ENCODE measurements at places on chromosomes 13 and 19.

- no peak for DNase-seq
Observed at GRCh38 chr13:44151474-44151873, 222.2 kb upstream of the SERP2 start.

DNA sequence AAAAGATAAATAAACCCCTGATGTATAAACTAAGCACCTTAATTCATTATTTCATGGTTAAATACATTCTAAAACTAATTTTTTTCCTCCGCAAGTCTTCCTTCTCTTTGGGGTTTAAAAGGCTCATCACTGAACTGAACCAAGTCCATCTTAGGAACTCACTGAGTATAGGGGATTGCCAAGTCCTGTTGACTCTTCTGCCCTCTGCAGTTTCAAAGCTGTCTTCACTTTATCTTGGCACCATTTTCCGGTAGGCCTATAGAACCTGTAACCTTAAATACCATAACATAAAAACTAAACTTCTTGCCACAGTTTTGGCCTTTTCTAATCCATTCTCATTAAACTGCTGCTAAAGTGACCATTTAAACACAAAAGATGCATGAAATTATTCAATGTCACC lies 66.5 kb upstream of the USPL1 start:
- DNase-seq = no peak

GRCh38 chr13:72970956-72971355 lies 87.8 kb upstream of the KLF5 start:
- no peak for DNase-seq

- DNase-seq = no peak
Observed at GRCh38 chr13:52179925-52180324, 20.5 kb upstream of the NEK3 start.

GRCh38 chr19:33375156-33375836 lies 1.8 kb downstream of the CEBPG start:
- DNase-seq = no peak

DNA sequence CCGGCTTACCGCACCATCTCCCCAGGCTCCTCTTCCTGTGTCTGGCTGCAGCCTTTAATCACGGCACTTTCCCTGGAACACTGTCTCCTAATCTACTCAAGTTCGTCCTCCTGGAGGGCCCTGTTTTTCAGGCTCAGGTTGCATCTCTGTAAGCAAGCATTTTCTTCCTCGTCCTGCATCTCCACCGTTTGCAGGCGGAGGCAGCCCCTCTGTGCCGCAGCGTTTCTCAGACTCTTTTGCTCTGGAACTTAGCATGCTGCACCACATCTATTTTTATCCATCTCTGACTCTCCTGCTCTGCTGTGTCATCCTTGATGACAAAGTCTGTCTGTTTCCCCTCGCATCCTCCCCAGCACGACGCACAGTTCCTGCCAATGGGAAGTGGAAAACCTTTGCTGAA lies 117.5 kb downstream of the ATP8A2 start:
- DNase-seq = no peak

DNA sequence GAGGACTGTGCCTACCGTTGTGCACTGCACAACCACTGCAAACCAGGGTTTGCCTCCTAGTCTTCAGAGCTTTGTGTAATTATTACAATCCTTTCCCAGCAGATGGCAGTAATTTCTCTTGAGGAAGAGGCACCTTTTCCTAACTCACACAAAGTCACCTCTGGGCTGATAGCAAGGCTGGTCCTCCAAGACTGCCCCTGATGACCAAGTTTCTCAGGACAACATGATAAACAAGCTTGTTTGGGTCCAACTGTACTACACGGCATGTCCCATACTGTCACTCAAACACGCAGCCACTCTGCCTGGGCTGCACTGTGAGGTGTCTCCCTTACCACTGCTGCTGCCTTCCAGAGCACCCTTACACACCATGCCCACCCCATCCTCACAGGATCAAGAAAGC lies 39.3 kb downstream of the RFXAP start:
- no peak for DNase-seq

DNA sequence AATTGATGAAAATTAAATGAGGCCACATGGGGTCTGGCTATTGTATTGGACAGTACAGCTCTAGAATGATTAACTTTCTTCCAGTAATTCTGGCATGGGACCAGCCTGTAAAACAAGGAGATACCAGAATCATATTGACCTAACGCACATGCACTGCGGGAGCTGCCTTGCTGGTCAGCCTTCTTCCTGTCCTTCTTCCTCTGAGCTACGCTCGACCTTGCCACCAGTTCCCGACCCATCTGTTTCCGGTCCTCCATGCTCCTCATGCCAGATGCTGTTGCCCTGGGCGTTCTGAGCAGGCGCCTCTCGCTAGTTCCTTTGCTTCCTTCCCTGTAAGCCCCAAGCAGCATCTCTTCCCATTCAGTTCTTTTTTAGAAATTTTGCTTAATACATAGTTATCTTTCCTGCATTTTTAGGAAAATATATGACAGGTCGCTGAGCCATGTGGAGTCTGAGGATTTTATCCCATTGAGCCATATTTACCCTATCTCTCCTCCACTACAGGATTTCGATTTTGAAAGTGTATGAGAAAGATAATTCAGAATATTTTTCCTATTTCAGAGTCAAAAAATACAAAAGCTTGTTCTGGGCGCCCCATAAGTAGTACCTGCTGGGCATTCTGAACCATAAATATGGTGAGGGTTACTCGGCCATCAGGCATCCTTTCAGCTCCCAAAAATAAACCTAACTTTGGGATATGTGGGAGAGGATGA lies 38.6 kb downstream of the TNFRSF19 start:
- no peak for DNase-seq

DNA sequence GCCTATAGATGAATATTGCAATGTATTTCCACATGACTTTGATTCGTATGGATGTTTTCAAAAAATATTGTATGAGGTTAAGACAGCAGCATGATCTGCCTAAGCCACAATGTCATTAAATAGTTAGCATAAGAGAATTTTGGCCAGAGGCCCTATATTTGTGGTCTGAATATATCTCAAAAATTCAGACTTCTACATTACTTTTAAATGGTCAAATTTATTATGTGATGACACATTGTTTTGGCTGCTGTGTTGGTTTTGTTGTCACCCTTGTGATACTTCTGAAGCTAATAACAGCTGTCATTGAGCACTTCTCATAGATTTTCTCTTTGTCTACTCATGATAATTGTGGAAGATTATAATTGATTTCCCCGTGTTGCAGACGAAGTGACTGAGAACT lies 288.2 kb downstream of the MYO16 start:
- DNase-seq = no peak

- no peak for DNase-seq
Observed at GRCh38 chr13:33353210-33353609, 67.7 kb upstream of the STARD13 start.

DNA sequence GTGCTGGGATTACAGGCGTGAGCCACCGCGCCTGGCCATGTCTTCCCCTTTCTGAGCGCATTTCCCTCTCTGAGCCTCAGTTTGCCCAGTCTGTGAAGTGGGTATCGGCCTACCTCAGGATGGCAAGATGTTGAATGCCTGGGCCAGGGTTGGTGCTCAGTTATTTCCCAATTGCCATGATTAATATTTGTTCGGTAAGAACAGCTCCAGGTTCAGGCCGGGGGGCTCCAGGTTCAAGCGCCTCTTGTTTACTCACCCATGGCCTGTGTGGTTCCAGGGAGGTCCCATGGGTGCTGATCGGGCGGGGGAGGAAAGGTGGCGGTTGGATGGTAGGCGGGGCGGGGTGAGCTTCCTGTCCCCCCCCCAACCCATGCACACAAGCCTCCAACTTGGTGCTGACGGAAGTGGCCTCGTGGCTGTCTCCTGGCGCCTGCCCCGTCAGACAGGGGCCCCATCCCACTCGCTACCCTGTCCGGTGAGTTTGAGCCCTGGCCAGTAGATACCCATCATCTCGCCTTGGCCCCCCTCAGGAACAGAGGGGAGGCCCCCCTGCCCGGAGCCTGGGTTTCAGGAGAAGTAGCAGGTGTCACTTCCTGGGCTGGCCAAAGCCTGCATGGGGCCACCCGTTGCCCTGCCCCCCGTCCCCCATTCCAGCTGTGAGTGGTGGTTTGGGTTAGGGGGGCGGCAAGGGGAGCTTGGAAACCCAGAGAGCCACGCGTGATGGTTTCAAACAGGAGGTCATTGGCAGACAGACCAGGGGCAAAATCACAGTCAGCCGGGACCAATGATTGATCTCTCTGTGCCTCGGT lies at the start of gene FCHO1:
TSS of gene FCHO1 (plus strand) at position 375 of the 809 bp plus-strand sequence. CDS start 3,688 bp downstream, outside the sequence.
- DNase-seq = peak; percentile 76

DNA sequence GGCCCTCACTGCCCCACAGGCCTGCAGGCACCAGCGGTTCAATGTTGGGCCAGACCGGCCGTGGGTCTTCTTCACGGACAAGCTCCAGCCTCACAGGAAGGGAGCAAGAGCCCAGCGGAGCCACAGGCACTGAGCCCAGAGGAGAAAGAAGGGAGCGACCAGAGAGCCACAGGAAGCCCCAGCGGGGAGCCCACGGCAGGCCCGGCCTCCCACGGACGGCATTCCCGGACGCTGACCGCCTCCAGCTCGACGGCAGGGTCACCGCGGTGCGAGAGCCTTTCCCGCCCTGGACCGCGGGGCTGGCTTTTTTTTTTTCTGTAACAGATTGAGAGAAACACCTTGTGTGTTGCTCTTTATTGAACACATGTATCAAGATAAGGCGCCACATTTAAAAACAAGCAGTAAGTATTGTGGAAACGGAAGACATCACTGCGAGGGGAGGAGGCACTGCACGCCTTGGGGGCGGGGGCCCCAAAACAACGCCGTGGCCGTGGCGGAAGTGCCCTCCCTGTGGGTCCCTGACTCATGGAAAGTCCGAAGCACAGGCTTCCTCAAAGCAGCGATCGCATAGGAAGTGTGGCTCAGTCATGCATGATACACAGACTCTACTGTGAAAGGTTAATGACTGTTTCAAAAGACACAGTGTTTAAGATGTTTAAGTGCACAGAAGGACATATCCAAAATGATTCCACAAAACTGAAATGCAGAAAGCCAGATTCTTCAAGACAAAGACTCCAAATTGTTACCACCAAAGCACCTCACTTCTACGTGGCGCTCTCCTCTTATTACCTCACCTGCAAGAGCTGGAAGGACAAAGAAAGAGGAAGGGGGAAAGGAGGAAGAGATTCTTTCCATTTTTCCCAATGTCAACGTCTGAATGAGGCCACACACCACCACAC lies 3.5 kb downstream of the RASA3 start:
- DNase-seq = peak; percentile 83

DNA sequence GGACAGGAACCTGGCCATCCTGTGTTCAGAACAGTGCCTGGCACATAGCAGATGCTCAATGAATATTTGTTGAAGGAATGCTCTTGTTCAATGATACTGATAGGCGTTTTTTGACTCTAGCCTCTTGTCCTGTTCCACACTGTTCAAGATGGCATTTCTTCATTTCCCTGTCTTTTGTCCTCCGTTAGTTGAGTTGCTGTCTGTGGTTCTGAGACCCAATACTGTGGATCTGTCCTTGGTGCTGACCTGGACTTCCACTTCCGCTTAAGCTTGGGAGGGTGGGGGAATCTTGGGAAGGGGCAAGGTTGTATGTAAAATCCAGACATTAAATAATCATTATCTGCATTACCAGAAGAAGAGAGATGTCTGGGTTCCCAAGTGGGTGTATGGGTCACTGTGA lies 8.3 kb upstream of the KCNN4 start:
- DNase-seq = no peak

DNA sequence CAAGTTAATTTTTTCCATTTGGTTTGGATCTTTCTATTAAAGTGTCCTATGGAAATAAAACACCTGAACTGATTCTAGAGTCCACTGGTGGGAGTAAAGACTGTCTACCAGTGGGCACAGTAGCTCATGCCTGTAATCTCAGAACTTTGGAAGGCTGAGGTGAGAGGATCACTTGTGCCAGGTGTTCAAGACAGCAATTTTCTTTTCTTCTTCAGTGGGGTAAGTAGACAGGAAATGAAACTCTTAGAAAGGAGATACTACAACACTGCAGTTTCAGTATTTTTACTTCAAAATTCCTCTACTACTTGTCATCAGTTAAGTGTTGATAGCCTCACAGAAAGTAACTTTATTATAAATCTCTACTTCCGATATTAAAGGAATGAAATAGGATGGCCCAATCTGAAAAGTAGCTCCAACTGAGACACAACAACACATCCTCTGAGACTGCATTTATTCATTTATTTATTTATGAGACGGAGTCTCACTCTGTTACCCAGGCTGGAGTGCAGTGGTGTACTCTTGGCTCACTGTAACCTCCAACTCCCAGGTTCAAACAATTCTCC lies 26.3 kb downstream of the DNMT1 start:
- DNase-seq = no peak

DNA sequence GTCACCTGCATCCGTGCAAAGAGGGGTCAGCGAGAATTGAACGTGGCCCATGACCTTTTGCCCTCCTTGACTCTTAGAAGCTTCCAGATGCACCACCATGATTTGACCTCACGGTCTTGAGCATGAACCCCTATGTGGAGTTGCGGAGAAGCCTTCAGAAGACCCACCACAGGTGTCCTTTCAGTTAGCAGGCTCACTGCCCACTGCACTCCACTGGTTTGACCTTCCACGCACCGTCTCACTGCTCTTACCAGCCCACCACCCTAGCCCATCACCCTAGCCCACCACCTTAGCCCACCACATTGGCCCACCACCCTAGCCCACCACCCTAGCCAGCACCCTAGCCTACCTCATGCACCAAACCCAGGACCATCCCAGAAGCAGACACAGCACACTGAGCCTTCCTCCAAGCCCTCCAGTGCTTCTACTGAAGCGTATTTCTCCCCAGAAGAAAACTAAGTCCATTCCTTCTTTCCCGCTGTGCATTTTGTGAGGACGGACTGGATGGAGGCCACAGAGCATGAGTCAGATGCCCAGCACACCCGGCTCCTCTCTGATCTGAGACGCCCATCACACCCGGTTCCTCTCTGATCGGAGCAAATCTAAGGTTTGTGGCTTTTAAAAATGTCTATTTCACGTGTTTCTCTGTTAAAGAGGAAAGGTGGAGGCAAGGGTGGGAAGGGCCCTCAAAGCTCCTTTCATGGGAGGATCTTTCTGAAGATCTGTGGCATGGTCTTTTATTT lies 45.8 kb downstream of the SOX1 start:
- no peak for DNase-seq

GRCh38 chr13:67792151-67792676 lies 562.1 kb upstream of the PCDH9 start:
- DNase-seq = no peak

- DNase-seq = no peak
Observed at GRCh38 chr19:47417746-47418691, 1.3 kb downstream of the MEIS3 start.

GRCh38 chr13:73610799-73611592 lies 523.2 kb downstream of the KLF12 start:
- no peak for DNase-seq

GRCh38 chr19:19385896-19386869 lies 19.3 kb upstream of the GATAD2A start:
- DNase-seq = no peak

All from stimulated activated CD8-positive, alpha-beta memory T cell treated with anti-CD3 and anti-CD28 coated beads, Interleukin-7, amount 100 ng/mL, for 24 hours (primary cell).